ENCODE measurements at places on chromosomes 16 and 17.

GRCh38 chr16:5046914-5047313 lies 13.2 kb upstream of the NAGPA start:
- no peak for DNase-seq

GRCh38 chr16:3023415-3023668 lies 400 bp downstream of the HCFC1R1 start:
- DNase-seq, result no peak

DNA sequence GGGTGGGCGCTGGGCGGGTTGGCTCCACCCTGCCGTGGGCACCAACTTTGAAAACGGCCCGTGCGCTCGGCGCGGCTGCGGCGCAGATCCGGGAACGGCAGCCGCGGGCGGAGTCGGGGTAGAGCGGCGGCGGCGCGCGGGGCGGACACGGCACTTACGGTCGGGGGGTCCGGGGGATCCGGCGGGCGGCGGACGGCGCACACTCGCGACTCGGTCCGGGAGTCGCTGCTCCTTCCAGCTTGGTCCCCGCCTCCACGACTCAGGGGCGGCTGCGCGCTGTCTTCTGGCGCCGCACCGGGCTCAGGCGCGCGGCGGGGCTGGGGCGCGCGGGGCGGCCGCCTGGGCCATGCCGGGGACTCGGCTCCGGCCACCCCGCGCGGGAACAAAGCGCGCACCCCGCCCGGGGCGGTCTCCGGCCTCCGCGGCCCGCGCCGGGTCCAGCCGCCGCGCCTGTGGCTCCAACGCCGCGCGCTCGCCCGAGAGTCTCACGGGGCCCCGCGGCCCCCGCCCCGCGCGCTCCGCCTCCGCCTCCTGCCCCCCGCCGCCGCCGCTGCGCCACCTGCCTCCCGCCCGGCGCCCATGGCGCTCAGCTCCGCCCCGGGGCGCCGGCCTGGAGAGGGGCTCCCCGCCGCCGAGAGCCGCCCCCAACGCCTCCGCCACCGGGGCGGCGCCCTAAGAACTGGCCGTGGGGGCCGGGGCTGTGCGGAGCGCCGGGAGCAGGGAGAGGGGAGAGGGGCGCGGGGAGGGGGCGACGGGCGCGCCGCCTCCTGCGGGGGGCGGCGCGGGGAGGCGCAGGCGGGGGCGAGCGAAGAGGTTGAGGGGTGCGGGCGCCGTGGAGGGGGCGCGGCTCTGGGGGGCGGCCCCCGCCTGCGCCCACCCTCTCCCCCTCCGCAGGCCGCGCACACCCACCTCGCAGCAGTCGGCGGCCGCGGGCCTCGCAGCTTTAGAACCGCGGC lies 35.9 kb downstream of the CBFA2T3 start:
- no peak for DNase-seq

DNA sequence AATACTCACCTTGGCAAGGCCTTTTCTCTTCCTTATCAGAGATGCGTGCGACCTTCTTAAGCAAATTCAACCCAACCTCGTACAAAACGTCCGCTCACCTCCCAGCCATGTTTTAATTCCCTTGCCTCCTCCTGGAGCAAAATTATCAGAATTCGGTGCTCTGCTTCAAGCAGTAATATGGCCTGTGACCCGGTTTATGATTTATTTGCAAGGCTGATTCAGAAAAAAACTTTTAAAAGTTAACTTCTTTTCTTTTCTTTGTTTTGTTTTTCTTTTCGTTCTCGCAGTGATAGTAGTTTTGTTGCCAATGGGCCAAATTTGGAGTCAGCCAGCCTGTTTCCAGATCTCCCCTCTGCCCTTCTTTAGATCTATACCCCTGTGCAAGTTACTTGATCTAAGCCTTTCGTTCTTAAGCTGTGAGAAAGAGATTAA lies at the start of gene PHLPP2:
Gene PHLPP2 (minus strand): TSS at position 382 of the 432 bp plus-strand sequence. CDS start 9,906 bp downstream, outside the sequence.
- no peak for DNase-seq

DNA sequence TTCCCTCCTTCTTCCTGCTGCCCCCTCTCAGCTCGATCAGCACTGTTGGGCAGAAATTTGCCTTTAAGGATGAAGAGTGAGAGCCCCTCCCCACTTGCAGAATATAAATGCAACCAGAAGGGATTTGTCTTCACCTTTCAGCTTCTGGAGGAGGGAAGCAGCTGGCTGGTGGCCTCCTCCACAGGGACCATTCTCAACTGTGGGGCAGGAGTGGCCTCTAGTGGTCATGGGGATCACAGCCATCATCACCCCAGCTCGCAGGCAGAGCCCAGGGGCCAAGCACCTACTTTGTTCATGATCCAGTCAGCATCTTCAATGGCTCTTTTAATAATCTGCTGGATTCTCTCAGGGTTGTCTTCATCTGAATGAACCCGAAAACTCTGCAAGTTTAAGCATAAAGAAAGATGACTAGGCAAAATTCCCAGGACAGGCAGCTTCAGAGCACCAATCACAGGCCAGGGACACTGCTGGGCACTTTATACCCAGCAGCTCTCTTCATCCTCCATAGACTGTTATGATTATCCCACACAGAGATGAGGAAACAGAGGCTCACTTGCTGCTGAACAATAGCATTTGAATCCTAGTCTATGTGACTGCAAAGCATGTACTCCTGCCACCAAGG lies 13.1 kb downstream of the LYRM9 start:
- peak; percentile 56 for DNase-seq

DNA sequence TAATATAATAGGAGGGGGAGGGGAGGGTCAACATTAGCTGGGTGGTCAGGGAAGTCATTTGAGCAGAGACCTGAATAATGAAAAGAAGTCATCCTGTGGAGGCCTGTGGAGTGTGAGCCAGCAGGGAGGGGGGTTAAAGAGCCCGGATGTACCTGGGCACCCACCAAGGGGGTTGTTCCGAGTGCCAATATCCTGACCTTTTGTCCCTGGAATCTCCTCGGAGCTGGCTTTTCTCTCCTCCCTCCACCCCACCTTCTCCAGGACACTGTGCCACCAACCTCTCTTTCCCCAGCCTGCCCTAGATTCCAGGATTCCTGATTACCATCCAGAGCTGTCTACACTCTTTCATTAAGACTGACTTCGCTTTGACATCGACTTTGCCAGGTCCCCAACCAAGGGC lies 6.2 kb downstream of the SHBG start:
- DNase-seq, result no peak

GRCh38 chr17:2433696-2434095 lies 32.8 kb upstream of the MNT start:
- no peak for DNase-seq

DNA sequence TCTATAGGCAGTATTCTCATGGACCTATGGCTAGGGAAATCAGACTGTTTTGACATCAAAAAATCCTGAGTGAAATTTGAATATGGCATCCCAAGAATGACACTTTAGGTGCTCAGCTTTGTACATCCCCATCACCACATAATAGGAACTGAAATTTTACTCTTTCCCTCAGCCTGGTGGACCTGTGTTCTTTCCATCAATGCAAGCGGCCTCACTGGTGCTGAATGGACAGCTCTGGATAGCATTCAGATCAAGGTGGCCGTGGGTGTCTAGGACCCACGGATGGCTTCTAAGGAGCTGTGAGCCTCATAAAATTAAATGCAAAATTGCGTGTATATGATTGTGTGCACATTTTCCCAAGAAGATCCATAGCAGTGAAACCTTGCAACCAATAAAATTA lies 152.6 kb downstream of the MAP2K6 start:
- no peak for DNase-seq

GRCh38 chr16:48963901-48964615 lies 317.6 kb downstream of the CBLN1 start:
- no peak for DNase-seq

DNA sequence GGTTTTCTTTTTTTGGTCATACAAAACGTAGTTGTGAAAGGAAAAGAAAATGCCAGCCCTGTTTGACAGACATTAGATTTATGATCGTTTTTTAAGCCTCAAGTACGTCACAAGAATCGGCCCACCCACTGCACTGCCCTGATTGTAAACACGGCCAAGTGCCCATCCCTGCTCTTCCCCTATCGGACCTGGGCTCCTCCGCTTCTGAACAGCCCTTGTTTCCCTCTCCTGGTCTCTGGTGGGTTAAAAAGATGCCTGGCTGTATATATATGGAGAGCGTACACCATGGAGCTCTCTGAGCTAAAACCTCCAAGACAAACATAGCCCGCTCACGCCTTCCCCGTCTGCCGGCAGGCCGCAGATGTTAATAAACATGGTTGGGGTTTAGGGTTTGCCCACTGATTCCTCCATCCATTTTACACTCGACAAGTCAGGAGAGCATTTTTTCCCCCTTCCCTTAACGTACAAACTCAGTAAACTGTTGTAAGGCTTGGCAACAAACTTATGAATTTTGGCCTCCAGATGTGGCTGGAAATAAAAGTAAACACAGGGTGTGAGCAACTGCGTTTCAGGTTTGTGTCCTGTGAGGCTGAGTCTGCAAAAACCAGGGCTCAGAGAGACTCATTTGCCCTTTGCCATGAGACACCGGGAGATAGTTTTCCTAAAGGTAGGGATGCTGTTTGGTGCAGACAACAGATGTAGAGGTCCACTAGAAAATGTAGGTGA lies 325.9 kb downstream of the SOX9 start:
- DNase-seq, result no peak

DNA sequence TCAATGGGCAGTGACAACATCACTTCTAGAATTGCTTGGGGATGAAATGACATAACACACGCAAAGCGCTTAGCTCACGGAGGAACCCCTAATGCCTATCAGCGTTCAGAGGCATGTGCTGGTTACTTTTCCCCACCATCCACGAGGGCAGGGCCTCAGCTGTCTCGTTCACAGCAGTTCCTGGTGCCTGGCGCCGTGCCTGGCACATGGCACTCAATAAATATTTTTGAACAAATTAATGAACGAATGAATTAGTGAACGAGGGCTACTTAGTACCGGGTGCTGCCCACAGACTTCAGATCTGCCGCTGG lies 14.1 kb upstream of the CIBAR2 start:
- no peak for DNase-seq

- DNase-seq, result no peak
Measured at GRCh38 chr17:5640726-5641125, 56.4 kb upstream of the NLRP1 start.

DNA sequence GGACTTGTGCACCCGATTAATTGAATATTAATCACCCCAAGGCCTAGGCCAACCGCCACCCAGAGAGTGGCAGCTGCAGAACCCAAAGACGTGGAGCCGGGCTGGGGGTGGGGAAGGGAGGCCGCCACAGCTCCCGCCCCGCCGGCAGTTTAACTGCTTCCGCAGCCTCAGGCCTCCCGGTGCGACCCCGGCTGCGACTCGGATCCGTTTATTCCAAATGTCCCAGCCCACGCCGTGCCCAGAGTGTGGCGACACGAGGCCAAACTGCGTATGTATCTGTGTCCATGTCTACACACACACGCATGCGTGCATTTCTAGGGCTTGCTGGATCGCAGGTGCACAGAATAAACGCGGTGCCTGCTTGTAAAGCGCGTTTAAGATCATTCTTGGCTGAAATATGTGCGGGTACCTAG lies 802 bp upstream of the TOB1 start:
- DNase-seq, result peak; percentile 60

- DNase-seq, result no peak
Measured at GRCh38 chr17:81607431-81607830, 29.5 kb downstream of the NPLOC4 start.

- DNase-seq, result no peak
Measured at GRCh38 chr16:58422809-58423208, 30.5 kb downstream of the GINS3 start.

DNA sequence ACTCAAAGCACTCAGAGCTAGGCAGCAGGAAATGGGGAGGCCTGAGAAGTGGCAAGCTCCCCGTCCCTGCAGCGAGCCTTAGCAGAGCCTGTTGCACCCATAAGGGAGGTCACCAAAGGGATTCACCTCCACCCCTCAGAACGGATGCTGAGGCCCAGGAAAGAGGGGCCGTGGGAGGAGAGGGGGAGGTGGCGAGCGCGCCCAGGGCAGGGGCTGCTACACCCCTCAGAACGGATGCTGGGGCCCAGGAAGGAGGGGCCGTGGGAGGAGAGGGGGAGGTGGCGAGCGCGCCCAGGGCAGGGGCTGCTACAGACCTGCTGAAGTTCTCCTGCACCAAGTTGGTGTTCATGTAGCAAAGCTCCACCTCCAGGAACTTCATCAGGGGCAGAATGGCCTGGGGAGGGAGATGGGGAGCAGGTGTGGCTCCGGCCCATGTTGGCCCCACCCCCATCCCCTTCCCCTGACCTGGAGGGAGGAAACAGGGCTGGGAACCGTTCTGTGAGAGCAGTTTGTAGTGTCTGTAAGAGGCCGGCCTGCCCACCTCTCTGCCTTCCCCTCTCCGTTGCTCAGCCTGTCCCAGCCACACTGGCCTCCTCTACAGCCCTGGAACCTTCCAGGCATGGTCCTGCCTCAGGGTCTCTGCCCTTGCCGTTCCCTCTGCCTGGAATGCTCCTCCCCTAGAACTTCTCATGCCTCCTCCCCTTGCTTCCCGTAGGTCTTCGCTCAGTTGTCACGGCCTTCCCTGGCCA lies 11.4 kb downstream of the UNC13D start:
- DNase-seq, result peak; percentile 36

DNA sequence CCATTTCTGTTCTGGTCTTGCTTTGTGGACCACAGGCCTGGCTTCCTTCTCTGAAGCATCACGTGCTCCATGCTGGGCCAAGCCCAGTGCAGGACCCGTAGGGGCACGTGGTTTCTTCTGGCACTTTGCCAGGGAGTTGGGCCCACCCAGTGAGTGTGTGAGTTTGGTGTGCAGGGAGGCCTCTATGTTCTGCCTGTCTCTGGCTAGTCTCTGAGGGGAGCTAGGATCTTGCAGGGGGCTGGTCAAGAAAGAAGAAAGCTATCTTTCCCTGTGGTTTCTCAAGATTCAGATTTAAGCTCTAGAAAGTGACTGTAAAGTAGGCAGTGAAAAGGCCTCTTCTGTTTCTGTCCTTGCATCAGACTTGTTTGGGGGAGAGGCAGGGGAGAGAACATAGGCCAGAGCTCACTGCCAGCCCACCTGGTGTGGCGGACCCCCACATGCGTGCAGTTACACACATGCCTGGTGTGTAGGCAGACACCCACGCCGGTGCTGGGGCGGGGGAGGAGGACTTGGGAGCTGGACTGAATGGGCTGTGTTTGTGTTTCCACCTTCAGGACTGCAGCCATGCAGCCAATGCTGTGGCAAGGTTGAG lies 11.8 kb downstream of the LASP1 start:
- no peak for DNase-seq

DNA sequence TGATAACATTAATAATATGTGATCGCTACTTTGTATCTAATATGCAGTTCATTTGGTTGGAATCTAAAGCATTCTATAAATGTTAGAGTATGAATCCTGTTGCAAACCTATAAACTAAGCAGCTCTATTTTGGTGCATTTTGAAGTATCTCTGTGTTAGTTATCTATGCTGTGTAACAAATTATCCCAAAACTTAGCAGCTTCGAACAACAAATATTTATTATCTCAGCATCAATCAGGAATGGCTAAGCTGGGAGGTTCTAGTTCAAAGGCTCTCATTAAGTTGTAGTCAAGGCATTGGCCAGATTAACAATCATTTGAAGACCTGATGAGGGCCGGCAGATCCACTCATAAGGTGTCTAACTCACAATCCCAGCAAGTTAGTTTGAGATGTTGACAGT lies 10.1 kb upstream of the MSI2 start:
- DNase-seq, result no peak

DNA sequence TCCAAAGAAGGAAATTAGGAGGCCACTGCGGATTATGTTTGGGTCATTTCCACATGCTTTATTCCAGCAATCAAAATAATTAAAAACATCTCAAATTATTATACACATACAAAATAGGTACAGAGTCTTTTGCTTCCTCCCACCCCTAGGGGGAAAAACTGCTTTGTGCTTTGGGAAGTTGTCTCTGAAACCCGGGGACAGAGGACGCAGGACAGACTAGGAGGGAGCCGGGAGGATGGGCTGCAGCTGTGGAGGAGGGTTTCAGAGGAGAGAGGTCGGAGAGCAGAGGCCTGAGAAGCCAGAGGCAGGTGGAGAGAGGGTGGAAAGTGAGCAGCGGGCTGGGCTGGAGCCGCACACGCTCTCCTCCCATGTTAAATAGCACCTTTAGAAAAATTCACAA lies 17.4 kb downstream of the COL1A1 start:
- no peak for DNase-seq
